ENCODE measurements at places on chromosomes 3 and 15.

- no peak for DNase-seq
Observed at GRCh38 chr3:121670676-121671075, 10.0 kb upstream of the HCLS1 start.

- DNase-seq = peak; percentile 1
Observed at GRCh38 chr3:10702961-10703740, 112.9 kb upstream of the SLC6A11 start.

DNA sequence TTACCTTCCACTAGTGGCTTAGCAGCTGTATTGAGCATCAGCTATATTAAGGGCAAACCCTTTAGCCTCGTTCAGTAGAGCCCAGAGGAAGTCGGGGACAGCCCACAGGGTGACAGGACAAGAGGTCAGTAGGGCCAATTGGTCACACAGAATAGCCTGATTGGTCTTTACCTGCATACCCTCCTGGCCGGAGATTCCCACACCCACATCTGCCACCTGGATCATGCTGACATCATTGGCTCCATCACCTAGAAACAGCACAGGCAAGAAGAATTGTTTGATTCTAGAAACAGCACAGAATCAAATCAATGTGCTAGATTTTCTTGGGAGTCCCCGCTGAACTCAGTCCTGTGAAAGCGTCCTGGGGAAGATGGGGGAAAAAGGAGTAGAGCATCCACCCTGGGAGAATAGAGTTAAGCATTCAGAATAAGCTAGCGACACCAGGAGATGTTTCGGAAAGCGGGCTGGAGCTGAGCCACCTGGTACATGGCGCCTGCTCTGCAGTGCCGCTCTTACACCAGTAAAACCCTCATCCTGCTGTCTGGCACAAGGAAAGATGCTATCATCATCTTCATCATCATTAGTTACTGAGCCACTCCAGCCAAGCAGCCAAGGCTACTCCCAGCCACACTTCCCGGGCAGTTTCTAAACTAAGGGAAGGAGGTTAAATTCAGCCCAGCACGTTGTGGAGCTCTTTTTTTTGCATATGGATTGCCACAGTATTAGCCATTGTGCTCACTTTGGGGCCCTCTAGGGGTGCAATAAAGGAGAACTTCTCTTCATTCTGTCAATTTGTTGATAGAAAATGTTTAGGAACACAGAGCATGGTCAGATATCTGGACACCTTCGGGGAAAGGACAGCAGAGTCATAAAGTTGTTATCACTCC is 171.3 kb downstream of the ATP10A start:
- DNase-seq = no peak

DNA sequence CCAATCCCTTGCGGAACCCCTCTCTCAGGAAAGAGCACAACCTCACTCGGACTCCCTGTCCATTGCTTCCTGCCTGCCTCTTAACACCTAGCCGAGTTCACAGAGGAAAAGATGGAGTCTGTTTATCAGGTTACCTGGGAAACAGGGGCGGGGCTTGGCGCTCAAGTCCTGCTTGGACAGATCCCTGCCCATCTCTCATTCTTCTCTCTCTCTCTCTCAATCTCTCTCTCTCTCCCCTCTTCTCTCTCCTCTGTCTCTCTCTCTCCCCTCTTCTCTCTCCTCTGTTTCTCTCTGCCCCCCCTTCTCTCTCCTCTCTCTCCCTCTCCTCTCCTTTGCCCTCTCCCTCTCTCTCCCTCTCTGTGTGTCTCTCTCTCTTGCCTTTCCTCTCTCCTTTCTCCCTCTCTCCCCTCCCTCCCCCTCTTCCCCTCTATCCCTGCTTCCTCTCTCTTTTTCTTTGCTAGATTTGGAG is at the start of gene EFHB:
TSS of gene EFHB (minus strand) at position 120 of the 469 bp plus-strand sequence. CDS start 199 bp downstream, outside the sequence.
- peak; percentile 72 for DNase-seq

DNA sequence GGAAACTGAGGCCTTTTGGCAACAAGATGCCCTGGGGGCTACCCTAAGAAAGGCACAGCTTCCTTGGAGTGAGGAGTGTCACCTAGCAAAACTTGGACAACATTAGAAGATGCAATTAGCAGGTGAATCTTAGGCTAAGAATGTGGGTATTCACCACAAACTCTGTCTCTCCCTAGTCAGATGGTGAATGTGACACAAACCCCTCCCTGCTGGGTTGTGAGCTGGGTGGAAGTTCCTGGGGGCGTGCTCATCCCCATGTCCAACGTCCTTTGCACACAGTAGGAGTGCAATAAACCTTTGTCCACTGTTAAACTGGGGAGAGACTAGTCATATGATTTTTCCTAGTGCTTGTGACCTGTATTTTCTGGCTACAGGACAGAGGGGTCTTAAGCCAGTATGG is 67.1 kb upstream of the SH3GL3 start:
- no peak for DNase-seq

- no peak for DNase-seq
Observed at GRCh38 chr3:186493525-186494255, 50.5 kb downstream of the CRYGS start.

- no peak for DNase-seq
Observed at GRCh38 chr15:64634576-64635498, 140.6 kb downstream of the RBPMS2 start.

- DNase-seq = no peak
Observed at GRCh38 chr15:94411846-94412245, 180.5 kb downstream of the MCTP2 start.

DNA sequence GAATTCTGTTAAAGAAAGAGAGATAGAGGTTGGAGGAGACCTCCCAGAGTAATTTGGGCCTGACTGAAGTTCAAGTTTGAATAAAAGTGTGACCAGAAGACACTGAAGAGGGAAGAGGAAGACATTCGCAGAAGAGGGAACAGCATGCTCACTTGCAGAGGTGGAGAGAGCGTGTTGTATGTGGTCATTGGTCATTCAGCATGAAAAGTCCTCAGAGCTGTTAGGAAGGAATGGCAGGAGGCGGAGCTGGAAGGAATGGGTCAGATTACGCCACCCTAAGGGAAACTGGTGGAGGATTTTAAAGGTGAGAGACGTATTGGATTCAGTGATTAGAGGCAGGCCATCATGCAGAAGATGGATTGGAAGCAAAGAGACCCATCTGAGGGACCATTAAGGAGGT is 41.6 kb downstream of the IQCH start:
- DNase-seq = peak; percentile 46

GRCh38 chr3:81029861-81030260 is 731.6 kb downstream of the GBE1 start:
- DNase-seq = no peak

DNA sequence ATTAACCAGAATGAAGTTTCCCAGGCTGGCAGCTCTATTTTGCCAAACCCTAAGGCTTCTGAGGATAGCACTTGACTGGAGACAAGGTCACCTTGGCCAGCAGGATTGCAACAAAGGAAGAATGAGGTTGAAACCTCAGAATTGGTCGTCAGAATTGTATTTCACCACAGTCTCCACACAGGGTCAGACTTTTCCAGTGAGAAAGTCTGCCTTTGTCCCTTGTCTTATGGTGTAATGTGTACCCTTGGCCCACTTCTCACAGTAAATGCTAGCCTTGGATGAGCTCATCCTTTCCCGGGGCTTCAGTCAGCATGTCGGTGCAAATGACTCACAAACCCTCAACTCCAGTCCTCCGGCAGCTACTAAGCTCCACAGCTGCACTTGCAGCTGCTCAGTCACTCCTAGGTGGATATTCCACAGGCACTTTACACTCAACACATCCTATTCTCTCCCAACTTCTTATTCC is 19.7 kb downstream of the SSR3 start:
- peak; percentile 96 for DNase-seq

DNA sequence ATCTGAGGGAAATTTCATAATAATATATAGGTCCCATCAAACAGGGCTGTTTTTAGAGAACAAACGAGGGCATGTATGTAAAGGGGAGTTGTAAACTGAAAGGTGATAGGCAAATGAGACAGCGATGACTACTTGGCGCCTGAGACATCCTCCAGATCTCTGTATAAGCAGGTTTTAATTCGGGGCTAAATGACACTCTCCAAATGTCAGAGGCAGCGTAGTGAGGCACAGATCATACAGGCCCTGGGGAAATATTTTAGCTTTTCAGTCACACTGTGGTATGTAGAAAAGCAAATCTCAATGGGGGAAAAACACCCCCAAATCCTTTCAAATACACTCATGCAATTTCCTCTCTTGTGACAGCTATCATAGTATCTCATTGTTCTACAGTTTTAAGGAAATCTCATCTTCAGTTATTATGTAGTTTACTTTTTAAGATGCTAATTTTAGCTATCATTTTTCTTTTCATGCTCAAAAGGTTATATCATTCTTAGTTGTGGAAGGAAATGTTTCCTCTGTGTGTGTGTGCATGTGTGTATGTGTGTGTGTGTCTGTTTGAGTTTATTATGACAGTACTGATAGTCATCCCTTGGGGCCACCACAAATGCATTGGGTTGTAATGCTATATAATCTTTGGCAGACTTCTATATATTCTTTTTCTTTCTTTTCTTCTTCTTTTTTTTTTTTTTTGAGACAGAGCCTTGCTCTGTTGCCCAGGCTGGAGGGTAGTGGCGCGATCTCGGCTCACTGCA is 1.1 kb downstream of the TPRG1 start:
- no peak for DNase-seq

GRCh38 chr3:161403251-161403650 is 31.9 kb upstream of the SPTSSB start:
- no peak for DNase-seq

DNA sequence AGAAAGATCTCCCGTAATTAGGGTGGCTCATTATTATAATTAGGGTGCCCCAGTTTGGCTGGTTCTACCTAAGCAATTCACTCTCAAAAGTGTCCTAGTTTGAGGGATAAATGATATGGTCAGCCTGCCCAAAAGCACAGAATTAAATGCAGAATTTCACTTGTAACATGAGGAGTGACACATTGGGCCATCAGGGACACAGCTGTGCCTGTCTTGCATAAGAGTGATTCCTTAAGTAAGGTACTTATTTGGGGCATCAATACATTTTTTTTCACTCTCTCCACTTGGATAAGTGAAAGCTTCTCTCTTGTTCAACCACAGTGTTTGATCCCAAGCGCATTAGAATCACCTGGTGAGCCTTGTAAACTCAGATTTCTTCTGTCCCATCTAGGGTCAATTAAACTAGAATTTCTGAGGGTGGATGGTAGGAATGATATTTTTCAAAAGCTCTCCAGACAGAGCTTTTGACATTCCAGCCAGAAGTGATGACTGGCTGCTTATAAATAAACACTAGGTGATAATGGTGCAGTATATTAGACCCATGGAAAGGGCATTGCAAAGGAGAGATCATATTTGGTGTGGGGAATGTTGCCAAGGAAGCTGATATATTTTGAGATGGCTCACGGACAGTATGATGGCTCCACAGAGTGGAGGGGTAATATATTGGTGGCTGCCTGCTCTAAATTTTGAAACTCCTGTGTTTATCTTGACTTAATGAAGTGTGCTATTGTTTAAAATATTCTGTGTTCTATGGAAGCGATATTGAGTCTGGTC is 458.1 kb upstream of the RASGRP1 start:
- DNase-seq = no peak

- DNase-seq = no peak
Observed at GRCh38 chr3:36959821-36960220, 15.0 kb upstream of the TRANK1 start.

- DNase-seq = no peak
Observed at GRCh38 chr3:60421749-60422446, 829.4 kb downstream of the FHIT start.

GRCh38 chr3:113985541-113985940 is 37.7 kb downstream of the ZDHHC23 start:
- DNase-seq = no peak

- peak; percentile 76 for DNase-seq
Observed at GRCh38 chr3:120475722-120476377, 25.1 kb upstream of the FSTL1 start.

DNA sequence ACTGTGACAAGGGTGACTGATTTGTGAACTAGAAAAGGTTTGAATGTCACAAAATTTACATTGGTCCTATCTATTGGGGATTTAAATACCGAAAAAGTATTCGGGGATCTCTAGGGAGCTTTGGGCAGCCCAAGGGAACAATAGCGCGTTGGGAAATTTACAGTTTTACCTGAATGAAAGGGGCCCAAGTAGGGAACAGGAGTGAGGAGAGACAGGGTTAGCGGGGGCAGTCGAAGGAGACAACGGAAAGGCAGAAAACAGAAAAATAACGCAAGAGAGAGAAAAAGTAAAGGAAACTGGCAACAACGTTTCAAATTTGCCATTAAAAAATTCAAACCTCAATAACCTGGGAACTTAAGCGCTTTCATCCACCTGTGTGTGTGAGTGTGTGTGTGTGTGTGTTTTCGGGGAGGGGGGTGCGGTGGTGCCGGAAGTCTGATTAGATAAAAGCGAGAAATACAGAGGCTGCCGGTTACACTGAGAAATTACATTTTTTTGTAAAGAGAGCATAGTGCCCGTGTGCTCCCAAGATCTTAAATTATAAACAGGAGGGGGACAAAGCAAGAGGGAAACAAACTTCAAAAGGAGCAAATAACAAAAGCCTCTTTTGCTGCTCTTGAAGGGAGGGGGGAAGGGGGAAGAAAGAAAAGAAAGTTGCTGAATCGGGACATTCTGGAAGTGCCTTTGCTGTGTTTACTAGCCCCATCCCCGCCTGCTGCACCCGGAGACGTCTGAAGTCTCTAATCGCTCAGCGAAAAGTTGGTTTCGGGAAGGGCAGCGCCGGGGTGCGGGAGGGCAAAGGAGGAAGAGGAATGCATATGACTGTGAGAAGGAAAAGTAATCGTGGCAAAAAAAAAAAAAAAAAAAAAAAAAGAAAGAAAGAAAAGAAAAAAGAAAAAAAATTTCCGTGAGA is 721 bp upstream of the ZIC1 start:
- DNase-seq = no peak

- peak; percentile 98 for DNase-seq
Observed at GRCh38 chr15:92820236-92821021, 79.7 kb upstream of the CHD2 start.

GRCh38 chr15:56537881-56538280 is 72.9 kb upstream of the MNS1 start:
- DNase-seq = no peak

- DNase-seq = peak; percentile 36
Observed at GRCh38 chr15:49235446-49236124, 65.5 kb downstream of the GALK2 start.

DNA sequence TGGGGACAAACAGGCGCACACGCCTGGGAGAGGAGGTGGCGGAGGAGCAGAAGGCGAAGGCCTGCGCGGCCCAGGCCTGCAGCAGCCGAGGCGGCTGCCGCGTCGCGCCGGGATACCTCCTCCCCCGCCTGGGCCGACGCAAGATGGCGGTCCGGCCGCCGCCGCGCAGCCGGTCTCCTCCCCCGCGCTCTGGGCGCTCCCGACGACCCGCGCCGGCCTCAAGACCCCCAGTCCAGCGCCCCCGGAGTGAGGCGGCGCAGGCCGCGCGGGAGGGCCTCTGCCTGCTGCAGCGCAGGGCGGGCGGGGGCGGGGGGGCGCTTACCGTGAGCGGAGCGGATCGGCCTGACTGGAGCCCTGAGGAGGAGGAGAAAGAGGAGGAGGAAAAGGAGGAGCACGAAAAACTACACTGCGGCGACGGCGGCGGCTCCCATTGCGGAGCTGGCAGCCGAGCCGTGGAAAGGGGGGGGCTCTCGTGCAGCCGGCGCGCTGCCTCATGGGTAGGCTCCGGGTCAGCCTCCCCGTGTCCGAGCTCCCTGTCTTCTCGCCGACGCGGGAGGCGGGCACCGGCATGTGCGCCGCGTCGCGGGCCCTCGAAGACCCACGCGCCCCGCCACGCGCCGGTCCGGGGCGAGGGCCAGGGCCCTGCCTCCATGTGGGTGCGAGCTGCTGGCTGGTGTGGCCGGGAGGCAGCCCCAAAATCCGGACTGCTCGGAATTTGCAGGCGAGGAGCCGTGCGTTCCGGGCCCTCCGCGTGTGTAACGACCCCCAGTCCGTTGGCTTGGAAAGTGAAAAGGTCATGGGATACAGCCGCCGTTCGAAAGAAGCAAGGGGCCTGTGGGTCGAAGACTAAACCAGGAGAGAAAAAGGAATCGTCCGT is at the start of gene ZNF280D:
TSS of gene ZNF280D (minus strand) at position 374 of the 877 bp plus-strand sequence. CDS start 26,400 bp downstream, outside the sequence.
- peak; percentile 81 for DNase-seq

GRCh38 chr3:63851287-63851686 is 12.3 kb downstream of the THOC7 start:
- DNase-seq = no peak

Measured in trophoblast cell (in vitro differentiated cells and primary cell).